GM23338 (cell line): ENCODE measurements at places on chromosomes 12 and 14. TPM values are rescaled to one million over a fixed set of nuclear protein-coding genes. Genes with fewer than 3 reads are reported as not detected.

DNA sequence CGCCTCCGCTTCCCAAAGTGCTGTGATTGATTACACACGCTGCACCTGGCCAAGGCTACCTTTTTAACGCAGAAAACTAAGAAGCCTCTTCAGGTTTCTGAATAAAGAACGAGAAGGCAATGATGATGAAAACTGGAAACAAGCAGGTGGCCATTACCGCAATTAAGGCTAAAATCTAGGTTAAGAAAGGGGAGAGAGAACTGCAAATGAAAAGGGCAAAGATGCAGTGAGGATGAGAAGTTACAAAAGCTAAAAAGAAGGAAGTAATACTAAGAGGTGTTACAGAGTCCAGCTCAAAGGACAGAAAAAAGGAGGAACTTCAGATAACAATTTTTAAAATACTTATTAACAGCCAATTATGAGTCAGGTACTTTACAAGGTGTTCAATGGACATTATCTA lies 79.7 kb downstream of the DUSP16 start:
- DNase-seq = no peak

- DNase-seq = no peak
Observed at GRCh38 chr12:77469578-77470333, 360.9 kb upstream of the NAV3 start.

GRCh38 chr12:73374360-73374759 lies 1102.2 kb downstream of the TRHDE start:
- no peak for DNase-seq

DNA sequence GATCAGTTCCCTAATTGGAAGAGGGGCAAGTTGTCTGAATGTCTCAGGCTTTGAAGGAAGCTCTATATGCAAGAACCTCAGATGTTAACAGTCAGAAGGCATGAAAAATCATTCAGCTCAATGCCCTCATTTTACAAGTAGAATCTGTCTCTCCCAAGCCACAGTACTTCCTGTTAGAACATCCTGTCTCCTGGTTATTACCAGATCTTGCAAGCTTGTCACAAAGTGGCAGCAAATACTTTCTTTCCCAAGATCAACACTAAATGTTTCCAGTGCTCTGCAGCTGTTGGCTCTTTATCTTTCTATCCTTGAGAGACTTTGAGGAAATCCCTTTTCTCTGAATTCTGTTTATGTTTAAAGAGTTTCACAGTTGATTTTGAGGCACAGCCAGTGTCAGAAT lies 235.5 kb downstream of the AKAP6 start:
- no peak for DNase-seq

DNA sequence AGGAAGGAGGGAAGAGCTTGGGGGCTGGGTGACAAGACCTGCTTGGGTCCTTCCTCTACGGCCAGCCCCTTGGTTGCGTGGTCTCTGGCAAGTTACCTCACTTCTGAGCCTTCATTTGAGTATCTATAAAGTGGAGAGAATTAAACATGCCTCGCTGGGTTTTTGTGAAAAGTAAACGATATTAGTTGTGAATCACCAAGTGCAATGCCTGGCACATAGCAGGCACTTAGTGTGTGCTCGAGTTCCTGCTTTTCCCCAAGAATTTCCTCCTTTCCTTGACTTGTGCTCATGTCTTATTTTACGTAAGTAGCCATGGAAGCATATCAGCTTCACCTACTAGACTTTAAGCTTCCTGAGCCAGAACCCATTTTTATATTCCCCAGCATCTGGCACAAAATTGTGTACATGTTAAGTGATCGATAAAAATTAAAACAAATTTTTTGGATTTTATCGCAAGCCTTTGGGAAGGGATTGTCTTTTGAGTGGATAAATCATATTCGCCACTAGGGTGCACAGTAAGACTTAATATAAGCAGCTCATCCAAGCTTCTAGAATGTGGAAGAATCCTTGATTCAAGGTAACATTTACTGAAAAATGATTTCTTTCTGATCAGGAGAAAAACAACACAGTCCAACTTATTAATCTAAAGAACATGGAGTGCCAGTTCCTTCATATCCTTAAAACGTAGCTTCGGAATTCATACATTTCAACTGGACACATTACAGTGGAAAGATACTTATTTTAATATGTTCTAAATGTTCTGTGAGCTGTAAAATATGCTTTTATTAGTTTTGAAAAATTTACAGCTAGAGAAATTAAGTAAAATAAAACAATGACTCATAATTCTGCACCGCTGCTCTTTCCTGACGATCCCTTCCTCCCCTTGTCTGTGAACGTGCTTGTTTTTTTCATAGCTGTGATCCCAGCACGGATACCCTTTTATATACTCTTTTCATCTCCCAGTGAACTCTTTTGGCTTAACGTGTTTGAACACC lies 62.0 kb downstream of the SLC25A47 start:
- peak; percentile 52 for DNase-seq

DNA sequence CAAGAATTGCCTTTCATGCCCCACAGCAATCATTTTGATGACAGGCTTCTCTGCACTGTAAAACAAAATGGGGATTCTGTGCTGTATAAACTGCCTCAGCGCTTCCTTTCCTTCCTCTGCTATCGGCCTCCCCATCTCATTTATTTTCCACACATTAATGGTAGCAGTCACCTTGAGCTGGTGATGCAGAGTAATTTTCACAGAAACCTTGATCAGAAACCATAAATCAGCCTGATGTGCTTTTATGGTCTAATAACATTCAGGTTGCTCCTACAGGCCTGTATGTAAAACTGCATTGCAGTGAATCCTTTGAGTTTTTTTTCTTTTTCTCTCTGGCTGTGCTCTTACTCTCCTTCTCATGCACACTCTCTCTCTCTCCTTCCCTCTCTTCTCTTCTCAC lies 578.4 kb upstream of the STXBP6 start:
- no peak for DNase-seq

GRCh38 chr12:6980740-6981139 lies 10.0 kb downstream of the EMG1 start:
- no peak for DNase-seq

GRCh38 chr14:90514015-90514398 lies 117.2 kb downstream of the CALM1 start:
- no peak for DNase-seq

DNA sequence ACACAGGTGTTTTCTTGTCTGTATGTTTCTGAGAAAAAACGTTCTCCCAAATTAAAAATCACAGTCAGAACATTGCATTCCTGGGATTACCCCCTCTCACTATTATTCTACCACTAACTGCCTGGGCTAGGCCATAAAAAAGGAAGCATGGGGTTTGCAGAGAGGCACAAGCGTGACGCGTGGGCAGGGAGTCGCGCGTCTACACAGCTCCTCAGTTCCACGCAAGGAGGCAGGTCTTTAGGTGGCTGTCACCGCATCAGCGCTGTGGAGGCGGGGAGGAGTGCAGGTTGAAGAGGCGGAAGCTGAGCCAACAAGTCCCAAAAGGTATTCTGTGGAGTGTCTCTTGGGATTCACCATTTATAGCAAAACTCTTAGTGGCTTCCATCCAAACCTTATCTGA lies 109.9 kb downstream of the RIMBP2 start:
- no peak for DNase-seq

DNA sequence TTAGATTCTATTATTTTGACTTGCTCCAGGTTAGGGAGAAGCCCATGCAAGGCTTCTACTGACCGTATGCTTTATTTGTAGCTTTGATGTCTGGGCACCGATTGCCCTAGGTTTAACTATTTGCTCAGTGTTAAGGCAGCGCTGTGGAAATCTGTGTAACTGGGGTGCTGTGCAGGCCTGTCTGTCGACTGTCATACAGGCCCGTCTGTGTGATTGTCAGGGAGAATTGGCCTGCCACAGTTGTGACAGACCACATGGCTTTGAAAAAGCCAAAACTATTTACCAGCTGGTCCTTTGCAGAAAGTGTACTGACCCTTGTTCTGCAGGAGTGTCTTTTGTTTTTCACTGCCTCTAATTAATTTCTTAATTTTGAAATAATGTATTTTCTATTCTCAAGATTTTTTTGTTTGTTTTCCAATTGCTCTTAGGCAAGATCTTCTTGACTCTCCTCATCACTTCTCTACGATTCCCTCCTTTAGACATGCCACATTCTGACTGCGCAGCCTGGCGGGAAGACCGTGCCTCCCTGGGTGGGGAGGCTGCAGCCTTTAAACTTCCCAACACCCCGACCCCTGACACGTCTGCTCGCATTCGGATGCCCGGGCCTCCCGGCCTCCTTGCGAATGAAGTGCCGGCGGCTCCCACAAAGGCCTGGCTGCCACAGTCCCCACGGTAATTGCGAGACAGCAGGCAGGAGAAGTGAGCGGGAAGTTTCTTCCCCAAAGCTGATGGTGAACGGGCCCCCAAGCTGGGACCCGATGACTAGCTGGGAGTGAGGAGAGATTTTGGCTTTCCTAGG lies 99.0 kb upstream of the EVL start:
- DNase-seq = no peak

- DNase-seq = no peak
Observed at GRCh38 chr14:81423504-81423903, 23.4 kb upstream of the STON2 start.

The ANKRD33 gene
- 0.27 and 0.42 TPM in 2 replicates for polyA plus RNA-seq

The MYF6 gene
- polyA plus RNA-seq = not detected in 2 replicates

The PLCZ1 gene
- polyA plus RNA-seq = not detected in 2 replicates

The OAS3 gene
- 0.21 and 0.27 TPM in 2 replicates for polyA plus RNA-seq

The ADGRD1 gene
- polyA plus RNA-seq = 0.75 TPM in 1 of 2 replicates, not detected in the other

The TAS2R9 gene
- not detected in 2 replicates for polyA plus RNA-seq

The CLEC9A gene
- not detected in 2 replicates for polyA plus RNA-seq

The CCDC177 gene
- polyA plus RNA-seq = 0.18 and 0.38 TPM in 2 replicates

The USP44 gene
- polyA plus RNA-seq = 193 and 235 TPM in 2 replicates

The FSCB gene
- not detected in 2 replicates for polyA plus RNA-seq
